ENCODE measurements at places on chromosomes 16 and 17.

GRCh38 chr17:79612468-79613194 lies 1.8 kb upstream of the RBFOX3 start:
- no peak for DNase-seq

DNA sequence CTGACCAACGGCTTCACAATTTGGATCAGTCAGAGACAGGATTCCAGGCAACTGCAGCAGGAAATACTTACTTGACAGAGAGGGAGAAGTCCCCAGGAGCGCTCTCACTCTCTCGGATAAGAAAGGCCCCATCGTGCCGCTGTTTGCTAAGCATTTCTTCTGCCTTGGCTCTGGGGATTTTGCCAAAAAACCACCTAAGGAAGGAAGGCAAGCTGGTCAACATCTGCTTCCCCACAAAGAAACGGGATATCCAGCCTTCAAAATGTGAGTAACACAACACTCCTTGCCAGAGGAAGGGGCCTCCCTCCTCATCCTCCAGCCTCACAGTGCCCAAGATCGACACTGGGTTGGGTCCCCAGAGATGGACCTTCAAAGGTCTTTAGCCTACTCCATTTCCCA lies 36.6 kb upstream of the SLC25A19 start:
- DNase-seq = no peak

GRCh38 chr16:2208308-2208707 lies 2.4 kb downstream of the BRICD5 start:
- DNase-seq = no peak

- DNase-seq = no peak
These were observed 3.2 kb downstream of the CBX2 start for GRCh38 chr17:79781012-79781650.

DNA sequence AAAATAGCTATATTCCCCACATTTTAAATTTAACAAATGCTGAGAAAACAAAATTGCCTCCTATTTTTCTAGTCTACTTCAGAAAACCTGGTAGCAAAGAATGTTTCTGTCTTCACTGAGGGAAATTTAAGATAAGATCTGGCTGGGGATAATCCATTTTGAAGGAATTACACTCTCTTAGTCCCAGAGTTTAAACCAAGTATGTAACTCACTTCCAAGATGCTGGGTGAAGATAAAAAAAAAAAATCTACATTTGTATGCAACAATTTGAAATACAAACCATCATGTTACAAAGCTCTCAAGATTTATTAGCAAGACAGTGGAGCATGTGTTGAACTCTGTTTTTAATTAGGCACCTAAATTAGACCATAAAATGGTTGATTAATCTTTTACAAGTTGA lies 5.7 kb downstream of the HS3ST3B1 start:
- DNase-seq = no peak

DNA sequence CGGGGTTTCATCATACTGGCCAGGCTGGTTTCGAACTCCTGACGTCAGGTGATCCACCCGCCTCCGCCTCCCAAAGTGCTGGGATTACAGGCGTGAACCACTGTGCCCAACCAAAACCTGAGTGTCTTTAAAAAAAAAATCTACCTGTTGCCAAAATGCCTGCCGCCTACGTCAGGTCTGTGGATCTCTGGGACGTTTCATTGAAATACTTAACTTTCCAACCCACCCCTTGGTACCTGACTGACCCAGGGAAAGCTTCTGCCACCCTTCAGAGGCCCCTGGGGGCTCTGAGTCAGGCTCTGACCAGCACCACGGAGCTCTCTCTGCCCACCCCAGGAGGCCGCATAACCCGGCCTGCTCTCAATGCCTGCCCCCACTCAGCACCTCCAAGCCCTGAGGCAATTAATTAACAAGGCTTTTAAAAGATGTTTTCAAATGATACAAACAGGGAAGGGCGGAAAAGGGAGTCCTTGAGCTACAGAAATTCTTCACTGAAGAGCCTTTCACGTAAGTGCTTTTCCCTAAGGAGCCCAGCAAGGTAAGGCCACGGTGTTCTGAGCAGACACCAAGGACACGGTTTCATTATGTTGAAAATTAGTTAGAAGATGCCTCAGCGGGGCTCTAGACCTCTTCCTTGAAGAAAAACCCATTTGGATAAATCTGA lies 29.3 kb upstream of the GSG1L start:
- DNase-seq = no peak

GRCh38 chr16:53041320-53042051 lies 11.2 kb downstream of the CHD9NB start:
- DNase-seq = no peak

DNA sequence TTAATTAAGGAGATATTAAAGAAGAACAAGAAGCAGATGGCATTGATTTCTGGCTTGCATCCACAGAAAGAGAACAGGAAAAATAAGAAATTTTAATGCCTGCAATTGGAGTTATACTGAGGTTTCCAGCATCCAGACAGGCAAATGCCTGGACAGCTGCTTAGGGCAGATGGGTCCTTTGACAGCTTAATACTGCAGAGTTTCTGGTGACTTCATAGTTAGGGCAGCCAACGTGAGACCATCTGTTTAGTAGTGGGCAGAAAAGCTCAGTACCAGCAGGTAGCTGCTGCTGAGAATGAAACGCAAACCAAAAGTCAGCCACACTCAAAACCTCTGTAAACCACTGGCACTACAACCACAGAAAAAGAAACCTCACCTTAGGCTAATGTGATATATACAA lies 109.8 kb downstream of the CDK5R1 start:
- DNase-seq = no peak

DNA sequence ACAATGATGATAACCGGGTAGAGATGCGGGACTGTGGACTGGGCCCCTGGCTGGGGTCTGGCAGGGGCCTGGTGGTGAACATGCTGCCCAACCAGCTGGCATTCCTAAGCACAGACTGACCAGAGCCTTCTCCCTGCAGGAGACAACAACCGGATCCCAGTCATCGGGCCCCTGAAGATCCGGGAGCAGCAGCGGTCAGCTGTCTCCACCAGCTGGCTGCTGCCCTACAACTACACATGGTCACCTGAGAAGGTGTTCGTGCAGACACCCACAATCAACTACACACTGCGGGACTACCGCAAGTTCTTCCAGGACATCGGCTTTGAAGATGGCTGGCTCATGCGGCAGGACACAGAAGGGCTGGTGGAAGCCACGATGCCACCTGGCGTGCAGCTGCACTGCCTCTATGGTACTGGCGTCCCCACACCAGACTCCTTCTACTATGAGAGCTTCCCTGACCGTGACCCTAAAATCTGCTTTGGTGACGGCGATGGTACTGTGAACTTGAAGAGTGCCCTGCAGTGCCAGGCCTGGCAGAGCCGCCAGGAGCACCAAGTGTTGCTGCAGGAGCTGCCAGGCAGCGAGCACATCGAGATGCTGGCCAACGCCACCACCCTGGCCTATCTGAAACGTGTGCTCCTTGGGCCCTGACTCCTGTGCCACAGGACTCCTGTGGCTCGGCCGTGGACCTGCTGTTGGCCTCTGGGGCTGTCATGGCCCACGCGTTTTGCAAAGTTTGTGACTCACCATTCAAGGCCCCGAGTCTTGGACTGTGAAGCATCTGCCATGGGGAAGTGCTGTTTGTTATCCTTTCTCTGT lies 5.1 kb upstream of the SLC7A6 start:
- DNase-seq = no peak

DNA sequence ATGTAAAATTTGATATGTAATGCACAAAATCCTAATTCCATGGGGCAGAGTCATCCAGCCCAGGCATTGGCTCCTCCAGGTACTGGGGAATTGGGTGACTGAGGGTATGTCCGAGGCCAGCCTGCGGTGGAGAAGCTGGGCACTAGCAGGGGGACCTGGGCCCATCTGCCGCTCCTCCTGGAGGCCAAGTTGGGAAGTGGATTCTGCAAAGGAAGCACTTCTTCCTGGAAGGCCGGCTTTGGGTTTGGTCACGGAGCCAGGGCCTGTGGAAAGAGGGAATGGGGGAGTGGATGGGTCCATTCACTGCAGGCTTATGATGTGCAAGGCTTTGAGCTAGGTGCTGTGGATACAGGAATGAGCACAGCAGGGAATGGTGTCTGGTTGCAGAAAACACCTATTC lies 85.8 kb downstream of the GNAO1 start:
- DNase-seq = no peak

GRCh38 chr17:75060434-75061054 lies 13.5 kb downstream of the KCTD2 start:
- no peak for DNase-seq

DNA sequence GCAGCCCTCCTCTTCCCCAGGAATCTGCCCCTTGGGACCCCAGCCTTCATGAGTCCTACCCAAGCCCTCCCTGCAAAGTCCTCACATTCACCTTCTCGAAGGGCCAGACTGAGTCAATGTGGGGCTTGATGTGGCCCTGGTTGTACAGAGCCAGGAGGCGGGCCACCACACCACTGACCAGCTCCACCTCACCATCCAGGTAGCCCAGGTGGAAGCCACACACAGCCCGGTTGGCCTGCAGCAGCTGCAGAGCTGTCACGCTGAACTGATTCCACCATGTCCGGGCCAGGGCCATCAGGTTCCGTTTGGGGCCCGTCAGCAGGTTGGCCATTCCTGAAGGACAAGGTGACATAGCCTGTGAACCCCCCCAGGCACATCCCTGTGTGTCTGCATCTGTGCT lies 6.0 kb downstream of the VAT1 start:
- no peak for DNase-seq

- no peak for DNase-seq
These were observed 9.8 kb upstream of the TEX19 start for GRCh38 chr17:82349287-82349701.

DNA sequence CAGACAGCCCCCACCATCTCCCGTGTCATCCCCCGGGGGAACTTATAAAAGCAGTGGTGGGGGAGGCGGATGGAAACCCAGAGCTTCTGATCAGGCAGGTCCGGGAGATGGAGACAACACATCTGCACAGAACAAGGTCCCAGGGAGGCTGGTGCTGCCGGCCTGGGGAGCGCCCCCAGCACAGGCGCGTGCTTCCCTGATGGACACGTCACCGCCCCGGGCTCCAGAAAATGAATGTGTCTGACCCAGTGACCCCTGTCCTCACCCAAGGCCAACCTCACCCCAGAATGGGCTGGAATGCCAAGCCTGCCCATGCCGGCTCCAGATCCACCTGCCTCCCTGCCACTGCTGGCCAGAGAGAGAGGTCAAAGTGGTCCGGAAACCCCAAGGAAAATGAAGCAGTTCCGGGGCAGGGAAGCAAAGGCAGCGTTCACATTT lies 12.5 kb downstream of the SLC7A5 start:
- no peak for DNase-seq

DNA sequence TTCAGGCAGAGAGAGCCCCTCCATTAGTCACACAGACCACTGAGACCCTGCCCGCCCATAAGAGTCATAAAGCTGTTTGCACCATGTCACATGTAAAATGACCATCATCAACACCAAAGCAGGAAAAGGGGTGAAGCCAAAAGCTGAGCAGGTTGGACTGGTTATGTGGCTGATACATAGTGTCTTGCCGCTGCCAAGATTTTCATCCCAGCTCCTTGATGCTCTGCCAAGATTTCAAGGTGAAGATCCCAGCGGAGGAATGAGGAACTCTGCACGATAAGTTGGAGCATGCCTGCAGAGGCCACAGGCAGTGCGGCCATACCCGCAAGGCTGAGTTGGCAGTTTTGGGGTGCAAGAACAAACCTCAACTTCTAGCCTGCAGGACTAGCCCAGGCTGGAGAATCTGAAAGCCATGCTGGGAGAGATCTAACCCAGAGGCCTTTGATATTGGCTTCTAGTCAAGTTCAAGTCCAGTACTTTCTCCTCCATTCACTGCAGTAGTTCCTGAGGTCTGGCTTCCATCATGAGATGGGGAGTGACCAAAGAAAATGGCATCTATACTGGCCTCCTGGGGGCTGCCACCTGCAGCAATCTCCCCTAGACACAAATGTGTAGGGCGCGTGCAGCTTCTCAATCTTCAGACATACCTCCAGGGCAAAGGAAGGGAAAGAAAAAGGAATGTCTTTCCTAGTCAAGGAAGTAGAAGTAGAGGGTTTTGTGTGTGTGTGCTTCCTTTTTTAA lies 79.7 kb upstream of the NOL11 start:
- no peak for DNase-seq

GRCh38 chr16:10916534-10916933 lies 25.7 kb downstream of the DEXI start:
- DNase-seq = no peak

DNA sequence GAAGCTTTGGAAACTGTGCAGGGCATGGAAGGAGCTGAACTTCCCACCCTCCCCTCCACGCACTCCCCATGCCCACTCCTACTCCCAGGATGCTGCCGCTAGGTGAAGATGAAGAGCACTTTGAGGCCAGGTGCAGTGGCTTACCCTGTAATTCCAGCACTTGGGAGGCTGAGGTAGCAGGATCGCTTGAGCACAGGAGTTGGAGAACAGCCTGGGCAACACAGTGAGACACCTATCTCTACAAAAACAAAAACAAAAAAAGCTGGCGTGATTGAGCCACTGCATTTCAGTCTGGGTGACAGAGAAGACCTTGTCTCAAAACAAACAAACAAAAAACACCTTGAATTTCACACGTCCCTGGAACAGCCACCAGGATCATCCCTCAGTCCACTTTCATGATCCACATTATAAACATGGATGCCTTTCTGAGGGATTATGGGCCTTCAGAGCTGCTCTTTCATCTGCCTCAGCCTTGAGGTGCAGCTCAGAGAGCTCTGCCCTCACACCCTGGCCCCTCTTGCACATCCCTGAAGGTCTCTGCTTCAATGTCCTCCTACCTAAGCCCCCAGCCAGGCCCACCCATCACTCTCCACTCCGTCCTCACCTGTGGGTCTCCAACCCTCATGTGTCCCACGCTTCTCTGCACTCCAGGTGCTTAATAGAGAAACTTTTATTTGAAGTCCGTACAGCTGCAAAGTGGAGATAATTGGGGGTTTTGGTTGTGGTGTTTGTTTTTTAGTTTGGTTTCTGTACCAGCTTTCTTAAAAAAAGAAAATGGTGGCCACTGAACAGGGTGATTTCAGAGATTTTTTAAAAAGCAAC lies 25.8 kb downstream of the PHB1 start:
- DNase-seq = no peak

- no peak for DNase-seq
These were observed 27.0 kb downstream of the ASIC2 start for GRCh38 chr17:33266116-33266515.

GRCh38 chr17:48553190-48553547 lies 8.3 kb upstream of the HOXB2 start:
- DNase-seq = no peak

DNA sequence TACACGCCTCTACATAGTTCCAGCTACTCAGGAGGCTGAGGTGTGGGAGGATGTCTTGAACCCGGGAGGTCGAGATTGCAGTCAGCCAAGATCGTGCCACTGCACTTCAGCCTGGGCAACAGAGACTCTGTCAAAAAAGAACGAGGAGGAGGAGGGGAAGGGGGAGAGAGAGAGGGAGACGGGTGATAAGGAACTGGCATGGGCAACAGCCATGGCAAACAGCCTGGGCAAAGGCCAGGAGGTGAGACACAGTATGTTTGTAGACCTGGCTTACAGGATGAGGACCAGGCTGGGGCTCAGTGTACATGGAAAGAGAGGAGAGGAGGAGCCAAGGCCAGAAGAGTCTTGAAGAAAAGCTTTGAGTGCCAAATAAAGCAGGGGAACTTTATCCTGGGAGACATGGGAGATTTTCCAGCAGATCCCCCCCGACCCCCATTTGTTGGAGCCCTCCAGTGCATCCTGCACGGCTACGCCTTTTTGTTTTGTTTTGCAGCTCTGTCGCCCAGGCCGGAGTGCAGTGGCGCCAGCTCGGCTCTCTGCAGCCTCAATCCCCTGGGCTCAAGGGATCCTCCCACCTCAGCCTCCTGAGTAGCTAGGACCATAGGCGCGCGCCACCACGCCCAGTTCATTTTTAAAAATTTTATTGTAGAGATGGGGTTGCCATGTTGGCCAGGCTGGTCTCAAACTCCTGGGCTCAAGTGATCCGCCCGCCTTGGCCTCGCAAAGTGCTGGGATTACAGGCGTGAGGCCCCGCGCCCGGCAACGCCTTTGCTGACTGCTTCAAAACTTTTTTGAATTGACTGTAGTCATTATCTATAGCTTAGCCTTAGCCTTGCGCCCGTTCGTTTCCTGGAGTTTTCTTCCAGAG lies 1.3 kb upstream of the ALKBH5 start:
- no peak for DNase-seq
